Activated T-helper 1 cell treated with anti-CD3 and anti-CD28 coated beads, Interleukin-12 subunit alpha, Interleukin-12 subunit beta, Interleukin-2, Interleukin-4 antibody, amounts not matched to agents 30 ng/mL and 10 ng/mL and 1 ng/mL, durations not matched to agents 14 hours and 24 hours and 36 hours (primary cell): ENCODE measurements at places on chromosomes 7 and 10.

GRCh38 chr10:10629512-10629911 is 388.2 kb upstream of the CELF2 start:
- DNase-seq, result no peak

- no peak for DNase-seq
Observed at GRCh38 chr10:126935263-126935946, 30.2 kb downstream of the DOCK1 start.

DNA sequence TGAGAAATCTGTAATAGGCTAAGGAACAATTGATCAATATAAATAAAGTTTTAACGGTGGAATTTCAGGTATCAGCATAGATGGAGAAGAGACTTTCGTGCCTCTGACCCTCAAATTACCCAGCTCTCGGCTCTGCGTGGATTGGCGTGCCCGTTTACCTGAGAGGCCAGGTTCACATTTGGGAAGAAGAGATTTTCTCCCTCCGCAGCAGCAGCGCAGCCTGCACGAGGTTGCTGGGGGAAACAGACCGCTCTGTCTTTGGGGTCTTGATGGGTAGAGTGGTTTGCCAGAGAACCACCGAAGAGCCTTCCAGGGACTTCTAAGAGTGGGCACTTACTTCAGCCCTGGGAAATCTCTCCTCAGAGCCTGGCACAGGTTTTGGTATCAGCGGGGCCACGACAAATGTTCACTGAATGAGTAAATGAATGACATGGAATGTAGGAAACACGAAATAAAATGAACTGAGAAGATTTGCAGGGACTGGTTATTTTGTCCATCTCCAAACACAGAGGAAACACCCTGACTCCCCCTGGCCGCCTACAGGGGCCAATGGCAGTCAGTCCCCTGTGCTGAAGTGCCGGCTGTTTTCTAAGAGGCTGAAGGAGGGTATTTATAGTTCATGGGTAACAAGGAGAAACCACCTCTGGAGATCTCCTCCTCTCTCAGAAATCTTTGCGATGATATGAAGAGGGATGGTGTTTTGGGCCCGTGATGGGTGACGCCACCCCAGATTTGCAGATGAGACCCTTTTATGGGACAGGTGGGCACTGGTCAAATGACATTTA is 338.5 kb downstream of the ADARB2 start:
- no peak for DNase-seq

GRCh38 chr10:101018118-101018599 is 12.8 kb downstream of the PDZD7 start:
- no peak for DNase-seq

GRCh38 chr10:124710266-124710881 is 33.8 kb downstream of the FAM53B start:
- no peak for DNase-seq

DNA sequence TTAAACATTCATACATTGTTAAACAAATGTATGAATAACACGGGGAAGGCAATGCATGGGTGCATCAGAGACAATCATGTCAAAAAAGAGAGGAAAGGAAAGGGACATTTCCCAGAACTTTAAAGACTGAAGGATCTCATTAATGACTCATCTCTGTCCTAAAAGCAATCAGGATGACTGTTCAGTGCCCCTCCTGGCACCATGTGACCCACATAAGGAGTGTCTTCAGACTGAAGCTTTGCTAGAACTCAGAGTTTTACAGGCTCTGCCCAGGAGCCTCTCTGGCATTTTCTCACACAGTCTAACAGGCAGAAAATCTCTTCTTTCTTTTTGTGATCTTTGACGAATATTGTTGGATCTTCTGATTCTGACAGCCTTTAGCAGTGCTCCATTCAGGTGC is 315.3 kb downstream of the OTUD1 start:
- DNase-seq, result no peak

- DNase-seq, result no peak
Observed at GRCh38 chr7:38840736-38841460, 68.1 kb downstream of the VPS41 start.

DNA sequence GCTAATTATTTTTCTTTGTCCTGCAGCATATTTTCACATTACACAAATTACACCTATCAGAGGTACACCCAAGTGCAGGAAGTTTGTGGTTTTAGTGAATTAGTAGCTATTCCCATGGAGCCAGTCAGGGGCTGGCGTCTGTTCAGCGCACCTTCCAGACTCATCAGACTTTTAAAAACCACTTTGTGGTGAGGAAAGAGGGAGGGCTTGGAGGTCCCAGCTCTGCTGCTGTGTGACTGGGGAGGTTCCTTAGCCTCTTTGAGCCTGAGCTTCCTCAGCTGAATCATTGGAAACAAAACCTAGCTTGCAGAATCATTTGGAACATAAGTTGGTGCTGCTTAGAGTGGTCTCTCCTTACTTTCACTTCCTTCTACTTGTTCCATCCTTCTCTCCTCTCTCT is 175.4 kb downstream of the SORCS3 start:
- no peak for DNase-seq

DNA sequence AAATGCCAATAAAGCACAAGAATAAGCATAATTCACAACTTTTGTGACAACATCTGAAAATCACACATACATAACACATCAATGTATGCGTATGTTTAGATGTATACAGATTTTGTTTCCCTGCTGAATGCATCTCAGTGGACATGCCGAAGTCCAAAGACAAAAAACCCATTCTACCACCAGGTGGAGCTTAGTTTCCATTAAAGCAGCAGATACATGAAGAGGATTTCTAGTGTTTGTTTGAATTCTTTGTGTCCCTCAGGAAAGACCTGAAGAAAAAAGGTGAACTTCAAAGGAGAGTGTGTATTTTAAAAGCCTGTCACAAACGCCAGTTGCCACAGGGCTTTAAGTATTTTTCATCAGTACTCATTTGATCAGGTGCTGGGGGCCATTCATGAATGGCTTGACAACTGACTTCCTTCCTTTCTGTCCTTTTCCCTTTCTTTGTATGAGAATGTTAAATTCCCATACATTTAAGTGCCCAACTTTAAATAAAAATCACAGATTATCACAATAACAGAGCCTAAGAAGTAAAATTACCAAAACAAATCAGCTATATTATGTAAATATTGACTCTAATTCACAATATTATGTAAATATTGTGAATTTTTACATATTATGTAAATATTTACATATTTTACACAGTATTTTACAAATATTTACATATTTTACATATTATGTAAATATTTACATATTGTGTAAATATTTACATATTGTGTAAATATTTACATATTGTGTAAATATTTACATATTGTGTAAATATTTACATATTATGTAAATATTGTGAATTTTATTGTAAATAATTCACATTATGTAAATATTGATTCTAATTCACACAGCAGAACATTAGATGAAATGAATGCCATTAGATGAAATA is 343.0 kb downstream of the CRPPA start:
- DNase-seq, result no peak

GRCh38 chr7:106947244-106947728 is 82.2 kb downstream of the PIK3CG start:
- peak; percentile 1 for DNase-seq

DNA sequence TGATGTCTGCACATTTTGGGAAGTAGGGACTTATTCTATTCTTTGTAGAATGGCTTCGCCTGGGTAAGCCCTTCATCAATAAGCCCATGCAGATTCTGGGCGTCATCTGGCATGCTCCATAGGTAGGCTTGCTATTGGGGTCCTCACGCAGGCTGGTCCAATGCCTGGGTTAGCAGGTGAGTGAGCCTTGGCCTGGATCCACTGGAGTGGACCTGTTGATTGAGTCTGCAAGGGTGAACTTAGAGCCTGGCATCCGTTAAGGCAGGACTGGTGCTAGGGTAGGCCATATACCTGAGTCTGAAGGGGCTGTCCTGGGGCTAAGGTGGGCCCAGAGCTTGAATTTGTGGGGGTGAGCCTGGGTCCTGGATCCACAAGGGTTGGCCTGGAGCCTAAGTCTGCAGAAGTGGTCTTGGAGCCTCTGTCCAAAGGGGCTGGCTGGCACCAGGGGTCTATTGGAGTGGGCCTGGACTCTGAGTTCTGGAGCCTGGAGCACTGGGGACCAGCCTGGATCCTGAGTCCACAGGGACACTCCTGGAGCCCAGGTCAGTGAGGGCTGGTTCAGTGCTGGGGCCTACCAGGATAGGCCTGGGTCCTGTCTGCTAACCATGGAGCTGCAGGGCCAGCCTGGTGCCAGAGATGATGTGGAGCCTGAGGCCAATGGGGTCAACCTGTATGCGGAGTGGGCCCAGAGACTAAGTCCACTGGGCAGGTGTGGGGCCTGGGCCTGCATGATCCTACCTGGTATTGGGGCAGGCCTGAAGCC is 297.7 kb downstream of the PTPRN2 start:
- no peak for DNase-seq

- no peak for DNase-seq
Observed at GRCh38 chr10:67978749-67979148, 94.3 kb downstream of the SIRT1 start.

DNA sequence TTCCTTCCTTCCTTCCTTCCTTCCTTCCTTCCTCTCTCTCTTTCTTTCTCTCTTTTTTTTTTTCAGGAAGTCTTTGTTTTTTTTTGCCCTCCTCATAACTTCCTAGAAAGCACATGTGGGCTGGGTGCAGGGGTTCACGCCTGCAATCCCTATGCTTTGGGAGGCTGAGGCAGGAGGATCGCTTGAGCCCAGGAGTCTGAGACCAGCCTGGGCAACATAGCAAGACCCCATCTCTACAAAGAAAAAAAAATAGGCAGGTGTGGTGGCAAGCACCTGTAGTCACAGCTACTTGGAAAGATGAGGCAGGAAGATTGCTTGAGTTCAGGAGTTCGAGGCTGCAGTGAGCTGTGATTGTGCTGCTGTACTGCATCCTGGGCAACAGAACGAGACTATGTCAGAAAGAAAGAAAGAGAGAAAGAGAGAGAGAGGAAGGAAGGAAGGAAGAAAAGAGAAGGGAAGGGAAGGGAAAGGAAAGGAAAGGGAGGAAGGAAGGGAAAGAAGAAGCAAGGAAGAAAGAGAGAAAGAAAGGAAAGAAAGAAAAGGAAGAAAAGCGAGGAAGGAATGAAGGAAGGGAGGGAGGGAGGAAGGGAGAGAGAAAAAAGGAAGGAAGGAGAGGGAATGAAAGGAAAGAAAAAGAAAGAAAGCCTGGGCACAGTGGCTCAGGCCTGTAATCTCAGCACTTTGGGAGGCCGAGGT is 13.5 kb upstream of the BAIAP2L1 start:
- DNase-seq, result no peak
